Posterior cingulate gyrus (tissue), 11 donors: ENCODE measurements at places on chromosomes 2 and 18.
A peak's percentile ranks its signal among the peaks of the same experiment; 100 is the strongest.

- no peak for DNase-seq
Measured at GRCh38 chr18:76521417-76522121, 26.5 kb upstream of the ZNF516 start.

DNA sequence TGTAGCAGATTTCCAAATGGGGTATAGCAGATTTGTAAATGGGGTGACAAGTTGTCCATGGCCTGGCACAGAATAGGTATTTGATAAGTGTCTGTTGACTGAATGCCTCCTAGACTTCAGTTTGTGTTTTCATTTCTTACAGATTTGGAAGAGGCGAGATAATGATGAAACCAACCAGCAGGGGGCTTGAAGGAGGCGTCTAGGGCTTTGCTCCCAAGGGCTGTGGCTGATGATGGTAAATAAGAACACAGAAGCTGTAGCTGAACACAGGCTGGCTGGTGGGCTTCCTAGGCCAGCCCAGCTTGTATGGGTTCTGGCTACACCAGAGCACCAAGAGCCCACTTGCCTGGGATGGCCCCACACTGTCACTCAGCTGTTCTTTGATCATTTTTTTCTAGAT, 19.4 kb downstream of the SFTPB start:
- no peak for DNase-seq

DNA sequence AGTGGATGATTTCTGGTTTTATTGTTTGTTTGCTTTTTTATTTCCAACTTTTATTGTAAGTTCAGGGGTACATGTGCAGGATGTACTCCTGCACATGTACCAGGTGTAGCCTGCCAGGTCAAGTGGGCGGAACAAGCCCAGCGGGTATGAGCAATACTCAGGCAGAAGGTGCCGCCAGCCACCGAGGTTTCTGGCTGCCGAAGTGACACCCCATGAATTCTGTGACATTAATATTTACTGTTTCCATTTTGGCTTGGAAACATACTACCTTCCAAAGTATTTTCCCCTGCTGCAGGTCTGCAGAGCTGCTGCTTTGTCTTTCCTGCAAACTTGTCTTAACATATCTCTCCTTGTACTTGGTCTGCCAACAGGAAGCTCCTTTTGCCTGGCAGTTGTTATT, 78.5 kb downstream of the PTPN4 start:
- no peak for DNase-seq

DNA sequence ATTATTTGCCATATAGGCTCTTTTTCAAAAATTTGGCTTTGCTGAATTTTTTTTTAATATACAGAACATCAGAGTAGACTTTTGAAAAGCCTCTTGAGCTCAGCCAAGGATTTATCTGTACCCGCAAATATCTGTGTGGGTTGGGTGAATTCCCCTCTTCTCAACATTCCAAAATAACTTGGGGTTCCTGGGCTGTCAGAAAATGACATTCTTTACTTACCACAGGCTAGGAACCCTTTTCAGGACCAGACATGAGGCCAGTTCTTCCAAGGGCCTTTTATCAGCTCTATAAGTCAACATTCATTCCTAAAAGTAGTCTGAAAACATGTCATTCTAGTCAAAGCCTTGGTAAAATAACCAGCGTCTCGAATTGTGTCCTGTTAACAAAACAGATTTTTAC, 28.8 kb upstream of the FEZ2 start:
- DNase-seq: no peak

- DNase-seq: no peak
Measured at GRCh38 chr2:189487283-189488007, 46.2 kb downstream of the WDR75 start.

DNA sequence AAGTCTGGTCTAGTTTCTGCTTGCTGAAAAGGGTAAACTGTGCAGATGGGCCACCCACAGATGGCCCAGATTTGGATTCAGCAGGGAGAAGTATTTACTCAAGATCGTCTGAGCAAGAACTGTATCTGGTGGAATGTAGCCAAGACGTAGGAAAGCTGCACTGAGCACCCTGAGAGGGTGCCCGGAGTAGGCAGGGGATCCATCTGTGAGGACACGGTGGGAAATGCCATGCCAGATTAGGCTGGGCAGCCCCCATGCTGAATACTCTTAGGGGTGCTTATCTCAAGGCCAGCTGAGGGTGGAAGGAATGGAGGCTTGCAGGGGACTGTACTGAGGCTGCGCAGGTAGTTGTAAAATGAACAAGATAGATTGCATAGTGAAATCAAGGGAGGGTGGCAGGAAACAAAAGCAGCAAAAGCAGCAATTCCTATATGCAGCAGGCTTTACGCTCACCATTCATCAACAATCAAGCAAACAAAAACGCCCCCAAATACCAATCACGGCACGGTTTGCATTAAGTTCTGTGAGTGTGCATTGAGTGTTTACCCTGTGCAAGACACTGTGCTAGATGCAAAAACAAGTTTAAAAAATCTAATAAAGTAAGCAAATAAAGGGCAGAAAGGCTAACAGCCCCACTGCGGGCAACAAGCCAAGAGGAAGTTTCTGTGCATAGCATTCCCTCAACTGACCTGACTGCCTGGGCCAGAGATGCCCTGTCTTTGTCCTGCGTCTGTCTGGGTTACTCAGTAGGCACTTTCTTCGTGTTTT, 32.2 kb upstream of the LPIN2 start:
- peak; percentile 30 for DNase-seq

DNA sequence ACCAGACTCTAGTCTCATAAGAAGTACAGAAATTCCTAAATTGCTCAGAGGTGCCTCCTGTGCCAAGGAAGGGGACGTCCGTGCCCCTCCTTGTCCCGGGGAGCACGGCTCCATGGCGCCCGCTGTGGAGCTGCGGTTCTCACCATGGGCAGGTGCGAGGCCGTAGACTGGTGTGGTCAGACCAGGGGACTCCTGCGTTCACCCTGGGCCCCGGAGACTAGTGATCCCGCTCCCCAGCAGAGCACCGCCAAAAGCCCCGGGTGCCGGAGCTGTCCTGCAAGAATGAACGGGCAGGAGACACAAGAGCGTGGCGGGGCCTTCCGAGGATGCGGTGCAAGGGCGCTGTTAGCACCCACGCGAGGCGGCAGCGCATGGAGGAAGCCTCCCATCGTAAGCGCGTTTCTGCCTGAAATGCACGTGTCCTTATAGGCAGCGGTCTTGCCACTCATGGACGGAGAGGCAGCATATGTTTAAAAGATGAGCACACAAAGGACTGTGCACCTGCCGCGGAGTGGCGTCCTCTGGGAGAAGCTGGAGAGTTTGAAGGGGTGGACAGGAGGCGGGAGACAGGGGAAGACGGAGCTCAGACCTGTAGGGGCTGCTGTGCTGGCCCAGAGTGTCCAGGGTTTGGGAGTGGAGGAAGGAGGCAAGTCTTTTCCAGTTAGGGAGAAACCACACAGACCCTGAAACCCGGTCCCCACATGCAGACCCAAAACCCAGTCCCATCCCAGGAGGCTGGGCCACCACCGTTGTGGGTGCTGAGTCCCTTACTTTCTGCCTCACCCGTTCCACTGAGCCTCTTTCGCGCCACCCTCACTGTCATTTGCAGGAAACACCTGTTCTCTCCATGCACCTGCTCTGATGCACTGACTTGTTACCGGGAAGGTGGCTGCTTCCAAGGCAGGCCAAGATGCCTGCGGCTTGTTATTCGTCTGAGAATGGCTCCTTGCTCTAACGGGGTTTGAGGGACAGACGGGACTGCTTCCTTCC, 7.5 kb upstream of the KCNG2 start:
- peak; percentile 72 for DNase-seq

DNA sequence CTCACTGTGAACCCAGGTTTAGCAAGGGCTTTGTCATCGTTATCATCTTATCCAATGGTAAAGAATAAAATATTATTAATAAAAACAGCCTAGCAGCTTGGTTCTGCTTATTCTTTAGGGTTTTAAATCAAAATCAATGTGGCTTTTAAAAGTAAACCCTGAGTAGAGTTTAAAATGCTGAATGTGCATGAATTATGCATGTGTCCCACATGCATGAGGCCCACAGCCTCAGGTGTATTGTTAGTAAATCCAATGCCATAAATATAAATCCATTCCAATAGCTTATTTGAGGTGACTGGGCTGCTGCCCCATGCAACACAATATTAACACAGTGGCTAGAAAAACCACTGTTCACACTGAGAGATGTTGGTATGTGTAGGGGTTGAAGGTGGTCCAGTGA, 254.1 kb downstream of the HNMT start:
- no peak for DNase-seq

GRCh38 chr2:209577376-209578357, 153.8 kb downstream of the MAP2 start:
- DNase-seq: no peak

DNA sequence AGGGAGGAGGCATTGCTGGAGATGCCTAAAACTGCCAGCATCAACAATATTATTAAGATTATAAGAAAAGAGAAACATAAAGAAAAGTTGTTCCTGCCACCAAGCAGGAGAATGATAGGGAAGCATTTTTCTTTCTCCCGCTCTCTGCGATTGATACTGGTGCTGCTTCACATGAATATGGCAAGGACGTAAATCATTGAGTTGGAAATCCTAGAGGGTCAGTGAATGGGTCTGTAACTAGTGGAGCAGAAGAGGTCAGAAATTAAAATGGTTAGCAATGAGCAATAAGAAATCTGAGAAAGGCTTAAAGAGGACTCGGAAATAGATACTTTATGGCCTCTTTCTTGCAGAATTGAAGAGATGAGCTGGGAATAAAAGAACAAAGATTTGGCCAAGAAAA, 631.7 kb downstream of the BCL11A start:
- DNase-seq: no peak

DNA sequence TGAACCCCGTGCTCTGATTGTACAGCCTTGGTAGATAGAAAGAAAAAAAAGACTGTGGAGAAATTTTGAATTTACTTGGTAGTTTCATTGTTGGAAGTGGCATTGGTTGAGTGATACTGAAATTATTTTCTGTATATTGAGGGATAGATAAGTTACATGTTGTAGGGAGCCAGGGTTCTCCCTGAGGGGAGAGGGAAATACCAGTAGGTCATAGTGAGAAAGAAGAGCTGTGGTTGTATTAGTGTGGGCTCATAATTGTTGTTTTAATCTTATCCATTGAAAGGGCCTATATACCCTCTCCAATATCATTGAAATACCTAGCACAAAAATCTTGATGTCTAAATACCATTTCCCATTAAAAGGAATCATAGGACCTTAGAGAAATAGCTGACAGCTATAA, 16.9 kb upstream of the RAB31 start:
- no peak for DNase-seq

- DNase-seq: no peak
Measured at GRCh38 chr2:28350791-28351285, 41.8 kb upstream of the FOSL2 start.

GRCh38 chr2:31060397-31060796, 77.8 kb downstream of the GALNT14 start:
- no peak for DNase-seq
